ENCODE measurements at places on chromosomes 1 and 21.

DNA sequence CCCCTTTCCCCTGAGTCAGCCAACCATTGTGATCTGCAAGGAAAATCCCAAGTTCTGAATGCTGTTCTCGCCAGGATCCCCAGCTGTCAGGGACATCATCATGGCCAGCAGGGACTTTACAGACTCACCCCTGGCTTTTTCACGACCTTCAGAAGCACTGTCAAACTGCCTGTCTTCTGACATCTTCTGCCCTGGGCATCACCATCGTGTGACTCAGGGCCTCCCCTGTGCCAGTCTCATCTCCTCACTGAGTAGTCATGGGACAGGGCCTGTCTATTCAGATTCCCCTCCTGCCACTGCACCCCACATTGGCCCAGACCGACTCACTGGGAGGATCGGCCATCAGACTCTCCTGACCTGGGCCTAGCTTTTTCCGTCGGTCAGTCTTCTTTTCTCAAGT lies 72.5 kb upstream of the VAMP3 start:
- ATAC-seq, result no peak

DNA sequence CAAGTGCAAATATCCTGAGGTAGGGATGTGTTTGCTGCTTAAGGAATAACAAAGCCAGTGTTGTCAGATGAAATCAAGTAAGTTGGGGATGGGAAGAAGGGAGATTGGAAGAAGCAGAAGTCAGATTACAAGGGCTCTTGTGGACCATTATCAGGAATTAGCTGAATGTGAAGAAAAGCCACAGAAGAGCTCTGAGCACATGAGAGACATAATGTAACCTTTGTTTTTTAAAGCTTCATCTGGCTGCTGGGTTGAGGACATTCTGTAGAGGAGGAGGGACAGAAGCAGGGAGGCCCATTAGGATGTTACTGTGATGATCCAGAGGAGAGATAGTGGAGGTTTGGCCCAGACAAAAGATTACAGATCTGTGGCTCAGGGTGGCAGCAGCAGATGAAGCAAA lies 111.7 kb downstream of the DUSP10 start:
- ATAC-seq, result no peak

- ATAC-seq, result no peak
Measured at GRCh38 chr1:94819238-94819944, 766 bp upstream of the SLC44A3 start.

GRCh38 chr1:227317011-227317451 lies 1.3 kb downstream of the CDC42BPA start:
- peak; percentile 28 for ATAC-seq

DNA sequence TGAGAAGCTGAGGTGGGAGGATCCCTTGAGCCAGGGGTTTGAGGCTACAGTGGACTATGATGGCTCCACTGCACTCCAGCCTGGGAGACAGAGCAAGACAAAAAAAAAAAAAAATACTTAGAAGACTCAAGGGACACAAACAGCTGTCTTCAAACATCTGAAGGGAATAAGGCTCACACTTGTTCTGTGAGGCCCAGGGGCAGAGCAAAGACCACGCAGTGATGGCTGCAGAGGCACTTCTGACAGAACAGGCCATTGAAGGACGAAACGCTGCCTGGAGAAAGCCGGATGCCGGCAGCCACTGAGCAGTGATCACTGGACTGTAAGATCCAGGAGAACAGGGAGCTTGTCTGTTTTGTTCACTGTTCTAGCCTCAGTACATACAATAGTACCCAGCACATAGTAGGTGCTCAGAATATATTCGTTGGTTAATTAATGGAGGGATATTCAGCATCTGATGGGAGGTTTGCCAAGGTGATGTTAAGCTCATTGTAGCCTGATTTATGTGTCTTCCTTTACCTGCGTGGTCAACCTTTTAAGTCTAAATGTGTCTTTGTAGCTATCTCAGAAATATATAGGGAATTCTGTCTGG lies 12.1 kb upstream of the NDC1 start:
- ATAC-seq, result no peak

- no peak for ATAC-seq
Measured at GRCh38 chr21:42777064-42777756, 102.1 kb downstream of the WDR4 start.

DNA sequence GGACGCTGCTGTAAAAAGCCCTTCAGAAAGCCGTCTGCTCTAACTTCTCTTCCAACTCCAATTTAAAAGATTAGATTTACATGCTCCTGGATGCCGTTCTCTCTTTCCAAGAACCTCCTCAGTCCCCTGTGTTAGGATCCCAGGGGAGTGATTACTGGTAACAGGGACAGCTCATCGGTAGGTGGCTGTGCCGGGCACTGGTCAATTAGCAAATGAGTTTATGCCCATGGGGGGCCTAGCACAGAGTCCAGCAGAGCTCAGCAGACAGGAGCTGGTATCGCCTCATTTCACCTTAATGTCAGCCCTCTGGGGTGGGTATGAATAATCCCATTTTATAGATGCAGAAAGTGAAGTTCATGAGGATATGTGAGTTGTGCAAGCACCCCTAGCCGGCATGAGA lies 191.9 kb downstream of the GRIK3 start:
- no peak for ATAC-seq

All from SK-N-SH treated with all-trans-retinoic acid at 6 μM for 48 hours (cell line).